AG04450 (cell line): ENCODE measurements at places on chromosomes 11 and 22.

- no peak for DNase-seq
These were observed 14.8 kb downstream of the PIWIL4 start for GRCh38 chr11:94581926-94582325.

GRCh38 chr11:132284611-132285010 is 914.2 kb downstream of the NTM start:
- DNase-seq, result no peak

DNA sequence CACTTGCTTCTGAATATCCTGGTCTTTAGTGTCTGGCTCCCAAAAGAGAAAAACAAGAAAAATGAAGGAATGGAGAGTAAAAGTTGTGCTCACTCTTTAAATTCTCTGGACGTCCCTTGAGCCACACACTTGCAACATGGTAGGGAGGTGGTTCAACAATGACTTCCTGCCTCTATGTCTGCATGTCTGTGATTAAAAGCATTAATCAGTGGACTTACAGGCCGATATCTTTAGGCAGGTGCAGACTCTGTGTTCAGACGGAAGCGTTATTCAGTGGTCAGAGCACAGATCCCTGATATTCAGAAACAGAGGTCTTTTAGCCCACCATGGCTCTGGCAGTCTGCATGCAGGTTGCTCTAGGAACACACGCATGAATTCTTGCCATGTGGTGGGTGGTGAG is 1920.0 kb upstream of the RAG2 start:
- DNase-seq, result no peak

GRCh38 chr11:101817581-101817980 is 97.2 kb upstream of the CEP126 start:
- DNase-seq, result no peak

DNA sequence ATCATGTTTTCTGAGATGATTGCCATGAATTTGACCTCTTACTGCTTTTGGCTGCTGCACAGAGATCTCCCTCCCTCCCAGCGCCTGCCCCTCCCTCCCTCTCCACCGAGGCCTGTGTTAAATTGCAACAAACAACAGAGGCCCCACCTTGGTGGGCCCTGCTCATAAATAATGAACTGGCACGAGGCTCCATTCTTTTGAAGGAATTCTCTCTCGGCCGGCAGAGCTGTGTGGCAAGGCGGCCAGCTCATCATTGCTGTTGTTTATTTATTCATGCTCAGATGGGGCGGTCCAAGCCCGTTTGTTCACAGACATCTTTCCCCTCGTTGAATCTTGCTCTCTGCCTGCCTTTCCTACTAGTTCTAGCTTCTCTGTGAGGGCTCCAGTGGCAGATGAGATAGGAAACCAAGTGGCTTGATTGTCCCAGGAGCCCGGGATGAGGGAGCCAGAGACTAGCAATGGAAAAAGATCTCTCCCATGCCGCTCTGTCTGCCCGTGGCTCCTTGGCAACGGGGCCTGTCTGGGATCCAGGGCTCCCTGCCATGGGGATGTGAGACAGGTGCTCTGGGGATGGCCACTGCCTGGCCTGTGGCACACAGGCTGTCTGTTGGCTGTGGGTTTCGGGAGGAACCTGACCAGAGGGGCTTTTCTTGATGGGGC is 192.6 kb downstream of the DSCAML1 start:
- no peak for DNase-seq

DNA sequence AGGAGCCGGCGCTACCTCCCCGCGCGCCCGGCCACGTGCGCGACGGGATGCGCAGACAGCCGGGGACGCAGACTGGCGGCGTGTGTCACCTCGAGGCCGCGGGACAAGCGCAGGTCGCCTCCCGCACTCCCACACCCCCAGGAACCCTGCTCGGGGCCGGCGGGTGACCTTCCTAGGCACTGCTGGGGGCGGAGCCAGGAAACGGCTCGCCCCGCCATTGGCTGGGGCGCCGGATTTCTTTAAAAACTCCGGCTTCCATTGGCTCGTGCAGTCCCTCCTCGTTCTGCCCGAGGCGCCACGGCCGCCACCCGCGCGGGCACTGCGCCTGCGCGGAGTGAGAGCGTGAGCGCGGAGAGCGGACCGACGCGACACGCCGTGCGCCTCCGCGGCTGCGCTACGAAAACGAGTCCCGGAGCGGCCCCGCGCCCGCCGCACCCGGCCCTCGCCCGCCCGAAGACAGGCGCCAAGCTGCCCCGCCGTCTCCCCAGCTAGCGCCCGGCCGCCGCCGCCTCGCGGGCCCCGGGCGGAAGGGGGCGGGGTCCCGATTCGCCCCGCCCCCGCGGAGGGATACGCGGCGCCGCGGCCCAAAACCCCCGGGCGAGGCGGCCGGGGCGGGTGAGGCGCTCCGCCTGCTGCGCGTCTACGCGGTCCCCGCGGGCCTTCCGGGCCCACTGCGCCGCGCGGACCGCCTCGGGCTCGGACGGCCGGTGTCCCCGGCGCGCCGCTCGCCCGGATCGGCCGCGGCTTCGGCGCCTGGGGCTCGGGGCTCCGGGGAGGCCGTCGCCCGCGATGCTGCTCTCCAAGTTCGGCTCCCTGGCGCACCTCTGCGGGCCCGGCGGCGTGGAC is at the start of gene PIM3:
Gene PIM3 (plus strand): TSS at position 614 of the 846 bp plus-strand sequence. CDS start 176 bp downstream, at position 790.
- DNase-seq, result peak; percentile 85

DNA sequence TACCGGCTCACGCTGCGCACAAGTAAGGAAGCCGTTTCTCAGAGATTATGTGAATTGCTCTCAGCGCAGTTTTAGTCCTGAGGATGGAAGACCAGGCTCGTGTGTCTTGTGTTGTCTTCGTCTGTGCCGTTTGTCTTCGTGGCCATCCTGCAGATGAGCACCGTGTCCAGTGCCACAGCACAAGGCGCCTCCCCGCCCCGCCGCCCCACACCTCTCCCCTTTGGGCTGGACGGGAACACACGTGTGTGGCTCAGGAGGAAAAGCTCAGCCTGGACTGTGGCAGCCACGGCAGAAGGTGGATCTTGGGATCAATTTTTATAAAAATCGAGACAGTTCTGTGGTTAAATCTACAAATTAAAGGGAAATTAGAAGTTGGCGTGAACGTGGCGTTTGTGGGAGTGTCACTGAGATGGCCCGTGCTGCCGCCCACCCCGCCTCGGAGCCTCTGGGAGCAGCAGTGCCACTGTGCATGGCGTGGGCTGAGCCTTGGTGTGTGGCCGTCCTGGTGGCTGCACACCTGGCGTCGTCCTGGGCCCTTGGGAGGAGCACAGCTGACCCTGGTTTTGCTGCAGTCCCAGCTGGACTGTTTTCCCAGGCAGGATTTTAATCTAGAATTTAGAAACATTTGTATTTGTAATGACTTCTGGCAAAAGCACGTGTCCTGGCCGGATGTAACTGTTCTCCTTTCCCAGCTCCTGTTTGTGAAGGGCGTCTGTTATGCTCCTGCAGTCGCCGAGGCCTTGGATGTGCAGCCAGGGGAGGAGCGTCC is 25.8 kb downstream of the MUC6 start:
- no peak for DNase-seq

DNA sequence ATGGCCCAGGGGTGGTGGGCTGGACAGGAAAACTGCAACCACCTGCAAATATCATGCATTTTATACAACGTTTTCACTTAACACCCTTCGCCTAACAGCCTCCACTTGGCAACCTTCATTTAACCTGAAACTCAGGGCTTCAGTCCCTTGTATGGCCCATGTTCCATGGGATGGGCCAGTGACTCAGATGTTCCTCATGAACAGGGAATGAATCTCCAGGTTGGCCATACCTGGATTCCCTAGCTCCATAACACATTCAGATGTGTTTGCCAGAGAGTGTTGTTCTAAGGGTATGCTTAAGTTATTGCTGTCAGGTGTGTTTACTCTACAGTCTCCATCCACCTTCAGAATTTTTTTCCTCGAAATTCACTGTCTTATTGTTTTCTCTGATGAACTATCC is 316.9 kb downstream of the JRKL start:
- no peak for DNase-seq

GRCh38 chr11:128116447-128116846 is 470.9 kb downstream of the ETS1 start:
- no peak for DNase-seq

- DNase-seq, result no peak
These were observed 147.2 kb downstream of the TRPC6 start for GRCh38 chr11:101436511-101437142.

DNA sequence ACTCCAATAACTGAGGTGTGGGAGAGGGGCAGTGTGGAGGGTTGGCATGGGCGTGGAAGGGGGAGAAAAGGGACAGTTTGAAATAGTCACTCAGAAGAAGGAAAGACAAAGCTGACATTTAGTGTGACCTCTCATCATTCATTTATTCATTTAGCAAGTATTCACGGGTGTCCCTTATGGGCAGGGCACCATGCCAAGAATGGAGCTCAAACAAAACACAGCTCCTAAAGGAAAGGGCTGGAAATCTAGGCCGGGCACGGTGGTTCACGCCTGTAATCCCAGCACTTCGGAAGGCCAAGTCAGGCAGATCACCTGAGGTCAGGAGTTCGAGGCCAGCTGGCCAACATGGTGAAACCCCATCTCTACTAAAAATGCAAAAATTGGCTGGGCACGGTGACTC is 19.4 kb upstream of the DGKZ start:
- no peak for DNase-seq

- no peak for DNase-seq
These were observed at the start of gene OR4D6 for GRCh38 chr11:59456661-59457060. OR4D6 (plus strand) TSS chr11:59456961; CDS start chr11:59456961, 0 bp downstream.

GRCh38 chr11:126140926-126141280 is 70.5 kb downstream of the RPUSD4 start:
- no peak for DNase-seq

DNA sequence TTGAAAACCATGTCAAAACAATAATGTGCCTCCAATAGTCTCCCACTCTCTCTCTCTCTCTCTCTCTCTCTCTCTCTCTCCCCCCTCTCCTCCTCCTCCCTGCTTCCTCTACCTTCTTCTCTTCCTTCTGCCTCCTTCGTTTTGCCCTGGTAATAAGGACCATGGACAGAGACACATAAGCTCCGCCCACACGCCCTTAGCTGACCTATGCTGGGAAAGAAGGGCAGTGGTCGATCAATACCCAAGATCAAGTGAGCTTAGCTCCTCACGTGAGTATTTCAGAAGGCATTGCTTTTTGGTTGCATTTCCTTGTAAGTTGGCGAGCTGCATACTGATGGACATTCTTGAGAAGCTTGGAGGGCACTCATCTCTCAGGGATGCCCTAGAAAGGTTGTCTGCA is 194.8 kb downstream of the MIAT start:
- no peak for DNase-seq

- no peak for DNase-seq
These were observed 1533.5 kb upstream of the RAG2 start for GRCh38 chr11:38131535-38131934.

DNA sequence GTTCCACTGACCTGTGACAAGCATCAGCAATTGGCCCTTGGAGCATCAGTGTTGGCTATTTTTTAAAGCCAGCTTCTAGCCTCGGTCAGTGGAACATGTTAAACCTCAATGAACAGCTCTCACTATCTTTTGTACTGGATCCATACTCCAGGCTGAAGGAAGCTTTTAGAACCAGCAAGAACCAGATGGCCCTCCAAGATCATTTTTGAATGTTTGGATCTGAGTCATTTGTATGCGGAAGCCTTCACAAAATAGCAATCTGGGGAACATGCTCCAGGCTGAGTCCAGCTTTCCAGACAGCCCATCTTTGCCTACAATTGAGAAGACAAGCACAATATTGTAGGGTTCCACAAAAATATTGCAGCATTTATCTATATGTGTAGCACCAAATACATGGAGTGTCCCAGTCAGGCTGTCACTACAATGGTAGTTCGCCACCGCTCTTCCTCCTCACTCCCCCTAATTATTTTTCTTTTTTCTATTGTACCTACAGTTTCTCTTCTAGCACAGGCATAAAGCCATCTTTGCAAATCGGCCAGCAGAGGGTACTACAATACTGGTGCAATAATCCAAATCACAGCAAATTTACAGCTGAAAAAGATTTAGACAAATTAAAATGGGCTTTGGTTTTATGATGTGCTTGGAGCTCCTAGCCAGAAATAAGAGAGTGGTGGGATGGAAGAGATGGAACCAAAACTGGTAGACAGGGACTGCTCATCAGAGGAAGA is 177.4 kb upstream of the BLID start:
- DNase-seq, result no peak

DNA sequence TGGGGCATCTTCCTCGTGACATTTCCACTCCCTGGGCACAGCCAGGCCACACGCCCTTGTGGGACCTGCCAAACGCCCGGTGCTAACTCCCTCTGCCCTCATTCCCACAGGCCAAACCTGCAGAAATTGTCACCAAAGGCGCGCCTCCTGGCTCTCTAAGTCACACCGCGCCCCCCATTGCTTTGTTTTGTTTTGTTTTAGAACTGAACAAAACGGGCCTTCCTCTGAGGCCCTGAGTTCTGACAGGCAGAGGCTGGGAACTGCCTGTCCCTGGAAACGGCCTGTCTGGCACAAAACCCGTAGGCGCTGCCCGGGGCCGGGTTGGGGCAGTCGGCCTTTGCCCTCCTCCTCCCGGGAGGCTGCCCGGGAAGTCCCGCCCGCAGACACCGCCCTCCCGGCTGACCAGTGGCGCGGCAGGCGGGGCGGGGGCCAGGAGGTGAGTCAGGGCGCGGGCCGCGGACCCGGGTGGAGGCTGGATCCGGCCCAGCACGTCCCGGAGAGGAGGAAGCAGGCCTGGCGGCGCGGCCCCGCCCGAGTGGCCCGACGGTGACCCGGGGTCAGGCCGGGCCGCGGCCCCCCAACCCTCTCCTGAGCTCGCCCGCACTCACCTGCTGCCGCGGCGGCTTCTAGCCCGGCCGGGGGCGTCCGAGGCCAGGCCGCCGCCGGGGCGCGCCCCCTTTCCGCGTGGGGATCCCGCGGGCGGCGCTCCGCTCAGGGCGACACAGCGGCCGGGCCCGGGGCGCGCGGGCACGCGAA is 465 bp downstream of the SUN2 start:
- DNase-seq, result no peak

DNA sequence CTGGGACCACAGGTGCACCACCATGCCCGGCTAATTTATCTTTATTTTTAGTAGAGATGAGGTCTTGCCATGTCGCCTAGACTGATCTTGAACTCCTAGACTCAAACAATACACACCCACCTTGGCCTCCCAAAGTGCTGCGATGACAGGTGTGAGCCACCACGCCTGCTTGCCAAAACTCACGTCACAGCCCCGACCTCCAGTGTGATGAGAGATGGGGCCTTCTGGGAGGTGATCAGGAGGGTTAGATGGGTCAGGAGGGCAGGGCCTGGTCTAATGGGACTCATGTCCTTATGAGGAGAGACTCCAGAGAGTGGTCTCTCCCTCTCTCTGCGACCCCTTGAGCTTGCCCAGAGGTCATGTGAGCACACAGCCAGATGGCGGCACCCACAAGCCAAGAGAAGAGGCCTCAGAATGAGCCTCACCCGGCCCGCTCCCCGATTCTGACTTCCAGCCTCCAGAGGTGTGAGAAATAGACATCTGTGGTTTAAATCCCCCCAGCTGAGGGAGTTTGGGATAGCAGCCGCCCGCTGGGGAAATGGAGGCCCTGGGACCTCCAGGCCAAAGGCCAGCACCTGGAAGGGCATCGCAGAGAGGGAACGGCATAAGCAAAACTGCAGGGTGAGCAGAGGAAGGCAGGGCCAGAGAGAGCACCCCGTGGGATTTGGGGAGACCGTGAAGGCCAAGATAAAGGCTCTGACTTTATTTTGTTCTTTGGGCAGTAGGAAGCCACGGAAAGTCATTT is 24.1 kb upstream of the GAL start:
- DNase-seq, result no peak

GRCh38 chr11:34680206-34680605 is 59.3 kb downstream of the EHF start:
- DNase-seq, result no peak

- no peak for DNase-seq
These were observed 11.9 kb downstream of the CRTAM start for GRCh38 chr11:122850076-122850631.

- DNase-seq, result no peak
These were observed 920 bp downstream of the TMEM132A start for GRCh38 chr11:60924906-60925853.

GRCh38 chr11:60504219-60504905 is 10.8 kb upstream of the MS4A13 start:
- DNase-seq, result no peak
